ENCODE measurements at places on chromosomes 11 and 22.

DNA sequence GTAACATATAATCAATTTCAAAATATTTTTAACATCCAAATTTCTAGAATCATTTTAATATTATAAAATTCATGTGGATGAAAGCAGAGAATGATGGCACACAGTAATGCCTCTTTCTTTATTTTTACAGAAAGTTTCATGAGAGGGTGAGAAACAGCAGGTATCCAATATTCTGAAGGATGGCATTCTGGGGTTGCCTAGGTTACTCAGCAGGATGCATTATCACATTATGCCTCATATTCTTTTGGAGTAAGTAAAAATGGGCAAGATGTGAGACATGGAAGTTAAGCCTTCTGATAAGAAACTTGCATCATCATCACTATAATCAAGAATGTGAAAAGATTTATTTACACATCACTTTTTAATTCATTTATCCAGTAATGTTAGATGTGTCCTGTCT lies 148.7 kb upstream of the PGR start:
- no peak for DNase-seq

- peak; percentile 33 for DNase-seq
These were observed 85.1 kb upstream of the CARD18 start for GRCh38 chr11:105224482-105225253.

GRCh38 chr22:37552524-37553163 lies 7.6 kb upstream of the CDC42EP1 start:
- peak; percentile 68 for DNase-seq

- peak; percentile 88 for DNase-seq
These were observed 40.6 kb downstream of the OR4D9 start for GRCh38 chr11:59551659-59552521.

- no peak for DNase-seq
These were observed 558 bp downstream of the TSPAN4 start for GRCh38 chr11:843086-843734.

DNA sequence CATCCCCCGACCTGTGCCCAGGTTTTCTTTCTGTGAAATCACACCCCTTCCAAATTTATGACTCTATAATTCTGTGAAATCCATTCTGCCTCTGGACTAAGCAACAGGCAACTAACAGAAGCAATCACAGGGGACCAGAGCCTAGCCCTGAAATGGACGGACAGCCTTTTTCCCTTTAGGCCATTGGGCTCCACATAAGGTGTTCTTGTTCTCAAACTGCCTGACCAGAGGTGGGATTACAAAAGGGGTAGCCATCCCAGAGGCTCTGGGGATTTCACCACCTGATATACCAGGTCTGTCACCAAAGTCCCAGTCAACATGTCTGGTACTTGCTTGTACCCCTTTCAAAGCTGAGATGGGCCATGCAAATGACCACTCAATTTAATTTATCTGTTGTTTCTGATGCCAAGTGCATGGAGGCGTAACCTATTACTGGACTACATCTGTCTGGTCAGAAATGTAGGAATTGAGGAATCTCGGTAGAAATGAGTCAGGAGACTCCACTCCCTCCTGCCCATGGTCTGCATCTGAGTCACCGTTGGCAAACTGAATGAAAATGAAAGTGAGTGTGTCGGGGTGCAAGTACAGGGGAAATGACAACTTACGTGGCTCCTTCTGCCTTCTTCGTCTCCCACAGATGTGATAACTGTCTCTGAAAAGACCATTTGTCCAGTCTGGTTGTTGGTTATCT lies 10.2 kb downstream of the DKK3 start:
- DNase-seq: peak; percentile 92

GRCh38 chr11:3709977-3710376 lies 38.8 kb upstream of the CHRNA10 start:
- peak; percentile 72 for DNase-seq

DNA sequence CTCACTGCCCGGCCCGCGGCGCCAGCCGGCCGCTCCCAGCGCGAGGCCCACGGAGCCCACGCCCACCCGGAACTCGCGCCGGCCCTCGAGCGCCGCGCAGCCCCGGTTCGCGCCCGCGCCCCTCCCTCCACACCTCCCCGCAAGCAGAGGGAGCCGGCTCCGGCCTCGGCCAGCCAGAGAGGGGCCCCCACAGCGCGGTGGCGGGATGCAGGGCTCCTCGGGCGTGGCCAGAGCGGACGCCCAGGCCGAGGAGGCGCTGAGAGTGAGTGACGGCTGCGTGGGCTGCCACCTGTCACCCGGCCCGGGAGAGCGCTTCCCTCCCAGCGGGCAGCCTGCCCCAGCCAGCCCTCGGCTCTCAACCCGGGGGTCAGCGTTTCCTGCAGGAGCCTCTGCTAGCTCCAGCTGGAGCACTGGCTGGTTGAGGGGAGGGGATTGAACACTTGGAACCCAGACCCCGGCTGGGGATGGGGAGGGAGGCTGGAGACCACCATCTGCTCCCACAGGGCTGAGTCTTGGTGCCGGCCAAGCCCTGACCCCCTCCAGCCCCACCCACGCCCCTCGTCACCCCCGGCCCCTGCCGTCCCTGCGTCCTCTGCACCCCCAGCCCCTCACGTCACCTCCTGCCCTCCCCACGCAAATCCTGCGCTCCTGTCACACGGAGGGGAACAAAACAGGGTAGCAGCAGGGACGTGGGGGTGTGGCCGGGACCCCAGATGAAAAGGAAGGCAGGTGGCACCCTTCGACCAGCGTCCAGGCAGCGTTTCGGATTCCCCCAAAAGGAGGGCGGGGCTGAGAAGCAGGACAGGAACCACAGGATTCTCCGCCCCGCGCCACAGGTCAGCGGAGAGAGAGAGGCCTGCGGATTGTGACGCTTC lies 157.0 kb downstream of the BRD1 start:
- DNase-seq: no peak

- peak; percentile 81 for DNase-seq
These were observed 1280.6 kb upstream of the CNTN5 start for GRCh38 chr11:97739932-97740800.

DNA sequence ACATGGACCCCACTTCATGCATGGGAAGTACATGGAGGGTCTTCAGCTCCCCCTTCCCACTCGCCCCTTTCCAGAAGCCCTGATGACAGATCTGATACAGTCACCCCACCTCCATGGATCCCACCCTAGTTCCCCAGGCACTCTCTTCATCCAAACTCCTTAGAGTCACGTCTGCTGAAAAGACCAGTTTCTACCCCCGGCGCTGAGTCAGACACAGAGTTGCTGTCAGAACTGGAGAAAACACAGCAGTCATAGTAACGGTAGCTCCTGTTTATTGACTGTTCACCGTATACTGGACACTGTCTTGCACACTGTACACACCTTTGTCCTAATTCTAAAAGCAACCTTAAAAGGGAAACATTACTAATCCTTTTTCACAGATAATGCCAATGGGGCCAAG lies 29.1 kb downstream of the DRD2 start:
- peak; percentile 66 for DNase-seq

GRCh38 chr11:113587308-113587739 lies 112.1 kb upstream of the DRD2 start:
- DNase-seq: no peak

- DNase-seq: no peak
These were observed 978 bp upstream of the ANKRD13D start for GRCh38 chr11:67288198-67288451.

DNA sequence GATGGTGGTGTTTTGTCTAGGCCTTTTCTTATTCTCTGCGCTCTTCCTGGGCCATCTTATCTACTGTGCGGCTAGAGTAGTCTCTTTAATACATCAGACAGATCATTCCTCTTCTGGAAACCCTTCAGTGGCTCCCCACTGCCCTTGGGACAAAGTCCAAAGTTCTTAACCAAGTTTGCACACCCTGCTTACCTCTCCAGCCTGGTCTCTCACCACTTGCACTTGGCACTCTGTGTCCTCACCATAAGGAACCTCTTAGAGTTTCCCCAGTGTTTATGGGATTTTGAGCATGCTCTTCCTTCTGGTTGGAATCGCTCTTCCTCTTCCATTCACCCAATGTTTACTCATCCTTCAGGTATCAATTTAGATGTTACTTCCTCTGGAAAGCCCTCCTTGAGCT lies 5.2 kb upstream of the SPTBN2 start:
- no peak for DNase-seq

GRCh38 chr11:112694813-112695212 lies 266.4 kb upstream of the NCAM1 start:
- peak; percentile 43 for DNase-seq

- no peak for DNase-seq
These were observed 624.4 kb downstream of the BRD1 start for GRCh38 chr22:49203091-49203858.

DNA sequence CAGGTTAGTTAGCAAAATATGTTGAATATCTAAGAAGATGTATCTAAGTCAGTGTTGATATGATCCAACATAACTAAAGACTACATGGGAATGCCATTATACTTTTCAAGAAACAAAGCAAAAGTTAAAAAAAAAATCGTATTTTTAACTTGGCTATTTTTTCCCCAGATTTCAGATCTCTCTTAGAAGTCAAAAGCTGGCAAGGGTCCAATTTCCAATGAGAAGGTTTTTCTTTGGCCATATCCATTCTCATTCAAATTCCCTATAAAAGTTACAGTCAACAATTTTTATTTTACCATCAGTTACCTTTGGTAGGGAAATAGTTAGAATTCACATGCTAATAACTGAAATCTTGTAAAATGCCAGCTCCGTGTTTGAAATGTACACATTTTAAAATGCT lies 70.5 kb upstream of the FAT3 start:
- DNase-seq: no peak

DNA sequence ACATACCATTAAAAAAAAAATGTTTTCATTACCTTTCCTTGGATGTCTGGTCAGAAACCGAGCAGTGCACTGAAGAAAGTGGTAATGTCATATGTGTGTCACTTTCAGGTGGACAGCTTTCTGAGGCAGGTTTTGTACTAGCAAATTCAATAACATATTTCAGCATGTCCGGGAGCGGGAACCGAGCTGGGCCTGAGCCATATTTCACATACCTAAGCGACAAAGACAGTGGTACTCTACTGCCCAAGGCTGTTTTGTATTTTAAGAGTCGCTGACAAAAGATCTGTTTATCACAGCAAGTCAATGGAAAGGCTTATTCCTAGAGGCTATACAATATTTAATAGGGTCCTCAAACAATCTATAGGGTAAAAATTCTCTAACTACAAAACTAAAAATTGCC lies 38.0 kb downstream of the CLDN25 start:
- no peak for DNase-seq
